ENCODE measurements at places on chromosomes 1 and 21.

- no peak for DNase-seq
Measured at GRCh38 chr1:154962156-154962749, 671 bp upstream of the PYGO2 start.

- DNase-seq = no peak
Measured at GRCh38 chr1:21024918-21025317, 151.8 kb downstream of the EIF4G3 start.

DNA sequence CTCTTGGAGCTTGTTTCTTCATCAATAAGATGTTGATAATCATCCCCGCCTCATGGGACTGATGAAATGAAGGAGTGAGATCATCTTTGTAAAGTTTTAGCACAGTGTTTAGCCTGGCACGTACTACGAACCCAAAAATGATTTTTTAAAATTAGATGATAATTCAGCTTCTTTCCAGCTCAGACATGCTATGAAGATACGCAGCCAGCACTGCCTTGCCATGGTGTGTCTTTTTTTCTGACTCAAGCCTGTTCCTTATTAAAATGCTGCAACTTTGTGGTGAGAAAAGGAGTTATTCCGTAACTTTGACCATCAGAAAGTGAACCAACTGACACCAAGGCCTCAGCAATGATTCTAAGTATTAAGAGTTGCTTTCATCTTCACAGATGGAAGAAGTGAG lies 269.0 kb downstream of the LTN1 start:
- no peak for DNase-seq

GRCh38 chr1:21534674-21535378 lies 25.6 kb downstream of the ALPL start:
- DNase-seq = peak; percentile 53

DNA sequence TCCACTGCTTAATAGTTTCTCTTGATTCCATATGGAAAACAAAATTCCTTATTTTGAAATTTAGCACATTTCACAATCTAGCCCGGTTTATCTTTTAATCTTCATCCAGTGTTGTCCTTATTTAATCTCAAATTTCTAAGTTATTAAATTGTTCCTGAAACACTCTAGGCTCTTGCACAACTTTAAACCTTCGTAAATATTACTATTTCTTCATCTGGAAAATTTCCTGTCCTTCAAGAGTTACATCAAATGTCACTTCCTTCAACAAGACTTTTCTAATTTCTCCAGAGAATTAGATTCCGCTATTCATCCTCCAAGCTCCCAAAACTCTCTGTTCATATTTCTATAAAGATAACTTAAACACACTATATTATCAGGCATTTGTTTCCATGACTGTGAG lies 6.5 kb downstream of the FMO5 start:
- no peak for DNase-seq

- no peak for DNase-seq
Measured at GRCh38 chr1:66248746-66249145, 285.2 kb upstream of the SGIP1 start.

DNA sequence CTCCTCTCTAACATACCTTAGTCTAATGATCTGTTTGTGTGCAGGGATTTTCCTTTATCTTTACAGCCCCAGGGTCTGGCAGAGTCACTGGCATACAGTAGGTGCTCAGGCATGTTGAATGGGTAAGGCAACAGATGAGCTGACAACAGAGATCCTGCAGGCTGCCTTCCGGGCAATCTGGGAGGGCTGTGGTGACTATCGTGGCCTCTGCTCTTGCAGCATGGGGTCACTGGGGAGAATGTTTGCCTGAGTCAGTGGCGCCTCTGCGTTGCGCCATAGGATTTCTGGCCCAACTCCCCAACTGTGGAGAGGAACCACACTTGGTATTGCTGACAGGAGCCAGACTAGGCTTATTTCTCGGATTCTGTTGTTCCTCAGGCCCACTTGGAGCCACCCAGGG lies 93.8 kb downstream of the LAMC2 start:
- peak; percentile 31 for DNase-seq

- no peak for DNase-seq
Measured at GRCh38 chr1:151009674-151010345, 1.6 kb downstream of the PRUNE1 start.

GRCh38 chr21:28614791-28615190 lies 377.9 kb downstream of the LTN1 start:
- no peak for DNase-seq

GRCh38 chr1:9371391-9371935 lies 78.8 kb downstream of the SPSB1 start:
- peak; percentile 83 for DNase-seq

GRCh38 chr1:173392895-173393658 lies 84.1 kb upstream of the PRDX6 start:
- peak; percentile 45 for DNase-seq

DNA sequence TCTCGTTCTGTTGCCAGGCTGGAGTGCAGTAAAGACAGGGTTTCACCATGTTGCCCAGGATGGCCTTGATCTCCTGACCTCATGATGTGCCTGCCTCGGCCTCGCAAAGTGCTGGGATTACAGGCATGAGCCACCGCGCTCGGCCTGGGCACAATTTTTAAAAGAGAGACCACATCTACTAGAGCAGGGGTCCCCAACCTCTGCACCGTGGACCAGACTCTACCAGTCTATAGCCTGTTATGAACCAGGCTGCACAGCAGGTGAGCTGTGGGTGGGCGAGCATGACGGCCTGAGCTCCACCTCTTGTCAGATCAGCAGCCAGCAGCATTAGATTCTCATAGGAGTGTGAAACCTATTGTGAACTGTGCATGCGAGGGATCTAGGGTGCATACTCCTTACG lies 20.8 kb downstream of the TNNT2 start:
- DNase-seq = no peak

GRCh38 chr1:9691108-9691445 lies 39.5 kb downstream of the PIK3CD start:
- DNase-seq = peak; percentile 34

DNA sequence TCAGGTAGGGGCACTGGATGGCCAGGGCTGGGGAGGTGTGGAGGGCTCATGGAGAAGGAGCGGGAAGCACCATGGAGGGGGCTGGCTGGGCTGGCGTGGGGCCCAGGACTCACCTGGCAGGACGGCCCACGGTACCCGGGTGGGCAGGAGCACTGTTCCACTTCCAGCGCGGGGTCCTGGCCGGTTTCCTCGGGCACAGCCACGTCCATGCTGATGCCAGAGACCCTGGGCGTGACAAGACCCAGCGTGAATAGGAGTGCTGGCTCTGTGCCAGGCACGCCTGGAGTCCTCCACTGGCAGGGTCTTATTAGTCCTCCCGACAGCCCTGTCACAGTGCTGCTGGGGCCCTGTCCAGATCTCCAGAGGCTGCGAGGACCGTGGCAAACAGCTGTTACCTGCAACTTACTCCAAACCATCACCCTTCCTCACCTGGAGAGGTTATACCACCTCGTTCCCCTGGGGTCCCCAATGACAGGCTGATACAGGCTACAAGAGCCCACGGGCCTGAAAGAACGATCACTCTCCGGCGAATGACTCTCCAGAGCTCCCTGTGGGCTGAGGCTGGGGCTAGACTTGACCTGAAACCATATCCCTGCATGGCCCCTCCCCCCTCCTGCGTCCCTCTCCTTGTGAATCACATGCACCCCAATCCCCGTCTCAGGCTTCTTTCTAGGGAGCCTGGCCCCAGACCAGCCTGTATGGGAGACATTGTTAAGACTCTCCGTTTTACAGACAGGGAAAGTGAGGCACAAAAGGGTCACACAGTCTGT lies 62.1 kb downstream of the HSPG2 start:
- no peak for DNase-seq

DNA sequence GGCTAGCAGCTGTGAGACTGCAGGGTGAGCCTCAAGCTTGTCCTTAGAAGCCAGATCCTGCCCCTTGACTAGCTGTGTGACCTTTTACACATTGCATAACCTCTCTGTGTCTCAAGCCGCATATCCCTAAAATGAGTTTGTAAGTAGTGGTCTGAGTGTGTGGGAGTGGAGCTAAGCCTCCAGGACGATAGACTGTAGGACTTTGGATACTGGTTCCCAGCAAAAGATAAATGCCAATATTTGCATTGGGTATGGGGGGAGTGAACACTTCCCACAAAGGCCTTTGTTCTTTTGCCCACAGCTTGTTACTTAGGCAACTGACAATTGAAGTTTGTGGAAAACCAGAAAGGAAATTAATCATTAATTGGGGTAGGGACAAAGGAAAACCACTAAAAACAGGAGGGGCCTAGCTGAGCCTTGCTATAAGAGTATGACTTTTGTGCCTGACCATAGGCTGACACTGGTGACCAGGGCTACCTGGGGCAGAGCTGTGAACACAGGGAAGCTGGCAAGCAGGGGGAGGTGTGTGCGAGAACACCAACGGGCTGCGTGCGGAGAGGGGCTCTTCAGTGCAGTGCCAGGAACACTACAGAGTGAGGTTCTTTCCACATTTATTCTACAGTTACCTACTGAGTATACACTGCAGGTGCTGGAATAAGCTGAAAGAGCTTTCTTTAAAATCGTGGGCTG lies 102.4 kb upstream of the ETV3 start:
- DNase-seq = no peak

DNA sequence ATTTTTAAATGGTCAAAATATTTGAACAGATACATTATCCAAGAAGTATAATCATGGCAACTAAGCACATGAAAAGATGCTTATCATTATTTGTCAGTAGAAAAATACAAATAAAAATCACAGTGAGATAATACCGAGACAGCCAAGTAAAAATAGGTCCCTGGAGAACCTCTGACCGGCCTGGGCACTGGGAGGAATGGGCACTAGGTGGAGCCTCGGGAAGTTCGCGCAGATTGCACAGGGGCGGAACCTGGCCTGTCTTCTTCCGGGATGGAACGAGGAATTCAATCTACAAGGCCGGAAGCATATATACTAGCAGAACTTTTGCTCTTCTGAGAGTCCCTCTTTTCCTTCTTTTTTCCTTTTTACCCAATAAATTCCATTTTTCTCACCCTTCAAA lies 148.5 kb upstream of the CHRM3 start:
- no peak for DNase-seq

DNA sequence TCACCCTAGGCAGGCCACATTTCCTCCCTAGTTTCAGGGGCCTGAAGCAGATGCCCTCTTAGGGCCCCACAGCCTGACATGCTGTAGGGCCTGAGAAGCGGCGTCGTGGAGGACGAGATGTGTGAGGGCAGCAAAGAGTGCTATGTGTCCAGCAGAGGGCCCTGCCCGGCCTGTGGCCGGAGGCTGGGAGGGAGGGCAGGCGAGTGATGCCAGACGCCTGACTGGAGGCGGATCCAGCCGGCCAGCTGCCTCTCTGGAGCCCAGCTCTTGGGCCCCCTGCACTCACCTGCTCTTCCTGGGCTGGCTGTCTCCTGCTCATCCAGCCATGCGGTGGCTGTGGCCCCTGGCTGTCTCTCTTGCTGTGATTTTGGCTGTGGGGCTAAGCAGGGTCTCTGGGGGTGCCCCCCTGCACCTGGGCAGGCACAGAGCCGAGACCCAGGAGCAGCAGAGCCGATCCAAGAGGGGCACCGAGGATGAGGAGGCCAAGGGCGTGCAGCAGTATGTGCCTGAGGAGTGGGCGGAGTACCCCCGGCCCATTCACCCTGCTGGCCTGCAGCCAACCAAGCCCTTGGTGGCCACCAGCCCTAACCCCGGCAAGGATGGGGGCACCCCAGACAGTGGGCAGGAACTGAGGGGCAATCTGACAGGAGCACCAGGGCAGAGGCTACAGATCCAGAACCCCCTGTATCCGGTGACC lies at the start of gene GPR37L1:
Gene GPR37L1 (plus strand): TSS at position 279 of the 697 bp plus-strand sequence. CDS start 47 bp downstream, at position 326.
- peak; percentile 89 for DNase-seq

- peak; percentile 4 for DNase-seq
Measured at GRCh38 chr1:41097105-41097504, 75.6 kb upstream of the SLFNL1 start.

DNA sequence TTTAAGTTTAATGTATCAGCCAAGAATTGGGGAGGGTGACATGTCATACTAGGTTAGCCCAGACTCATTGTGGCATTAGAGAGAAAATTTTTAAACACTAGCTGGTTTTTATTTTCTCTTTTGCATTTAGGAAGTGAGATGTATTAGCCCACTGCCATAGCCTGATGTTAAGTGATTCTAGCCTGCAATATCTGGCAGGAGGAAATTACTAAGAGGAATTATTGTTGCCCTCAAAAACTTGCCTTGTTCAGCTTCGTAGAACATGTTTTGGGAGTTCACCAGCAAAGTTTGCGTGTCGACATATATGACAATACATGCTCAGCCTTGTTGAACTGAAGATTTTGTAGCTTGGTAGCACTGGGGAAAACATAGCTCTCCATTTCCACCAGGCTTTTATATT lies 12.5 kb downstream of the ADAM30 start:
- no peak for DNase-seq

DNA sequence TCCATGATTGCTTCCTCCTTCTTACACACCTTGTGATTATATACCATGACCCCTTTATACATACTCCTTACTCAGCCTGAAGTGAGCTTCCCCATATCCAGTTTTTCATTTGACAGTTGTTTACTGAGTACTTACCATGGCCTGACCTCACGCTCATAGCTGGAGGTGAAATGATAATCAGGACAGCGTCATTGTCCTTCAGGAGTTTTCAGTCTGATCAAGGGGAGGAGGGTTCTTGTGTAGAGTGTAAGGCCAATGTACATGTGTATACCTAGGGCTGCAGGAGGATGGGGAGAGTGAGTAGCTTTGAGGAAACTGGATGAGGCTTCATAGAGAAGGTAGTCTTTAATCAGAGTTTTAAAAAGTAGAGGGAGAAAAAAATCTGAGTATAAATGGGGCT lies 325.8 kb downstream of the RYR2 start:
- DNase-seq = no peak

GRCh38 chr1:21904704-21905520 lies 32.2 kb downstream of the HSPG2 start:
- DNase-seq = peak; percentile 64

DNA sequence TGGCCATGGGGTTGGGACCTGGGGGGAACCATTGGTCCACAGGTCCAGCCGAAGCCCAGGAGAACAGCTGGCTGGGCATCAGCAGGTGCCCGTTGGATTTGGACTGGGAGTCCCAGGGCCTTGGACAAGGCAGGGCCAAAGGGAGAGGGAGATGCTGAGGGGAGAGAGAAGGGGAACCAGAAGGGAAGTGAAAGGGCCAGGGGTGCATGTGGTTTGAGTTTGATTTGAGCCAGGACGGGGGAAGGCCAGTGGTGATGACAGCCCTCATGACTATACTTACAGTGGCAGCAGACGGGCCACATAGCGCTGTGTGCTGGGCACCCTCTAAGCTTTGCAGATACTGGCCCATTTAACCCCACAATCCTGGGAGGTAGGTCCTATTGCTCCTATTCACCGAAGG lies 18.8 kb downstream of the AGRN start:
- no peak for DNase-seq

- DNase-seq = no peak
Measured at GRCh38 chr1:192453360-192453992, 122.1 kb upstream of the RGS1 start.

DNA sequence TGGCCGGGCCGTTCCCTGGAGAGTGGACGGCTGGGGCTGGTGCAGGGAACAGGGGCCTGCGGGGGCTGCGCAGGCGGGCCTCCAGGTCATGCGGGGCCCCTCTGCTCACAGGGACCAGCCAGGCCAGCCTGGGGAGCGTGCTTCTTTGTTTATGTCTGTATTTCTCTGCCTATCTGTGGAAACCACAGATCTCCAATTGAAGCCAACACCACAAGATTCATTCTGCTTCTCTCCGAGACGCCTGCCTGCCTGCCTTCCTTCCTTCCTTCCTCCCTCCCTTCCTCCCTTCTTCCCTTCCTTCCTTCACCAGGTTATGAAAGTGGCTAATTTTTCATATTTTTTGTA lies 39.9 kb upstream of the HMGN1 start:
- no peak for DNase-seq
